ACHN (cell line): ENCODE measurements at places on chromosomes 5 and 9.

DNA sequence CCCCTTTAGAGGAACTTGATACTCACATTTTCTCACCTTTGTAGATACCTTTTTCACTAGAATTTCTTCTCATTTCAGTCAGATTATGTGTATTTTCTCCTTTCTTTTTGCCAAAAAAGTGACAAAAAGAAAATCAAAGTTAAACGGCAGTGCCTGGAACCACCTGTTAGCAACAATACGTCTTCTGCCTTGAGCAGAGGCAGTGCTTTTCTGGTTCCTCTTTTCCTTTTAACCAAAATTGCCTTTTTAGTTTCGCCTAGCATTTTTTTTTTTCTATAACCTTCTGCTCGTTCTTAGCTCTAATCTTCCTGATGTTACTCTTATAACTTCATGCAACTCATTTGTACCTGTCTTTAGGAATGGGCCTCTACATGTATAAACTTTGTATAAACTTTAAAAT, 26.1 kb downstream of the SMIM32 start:
- no peak for DNase-seq

DNA sequence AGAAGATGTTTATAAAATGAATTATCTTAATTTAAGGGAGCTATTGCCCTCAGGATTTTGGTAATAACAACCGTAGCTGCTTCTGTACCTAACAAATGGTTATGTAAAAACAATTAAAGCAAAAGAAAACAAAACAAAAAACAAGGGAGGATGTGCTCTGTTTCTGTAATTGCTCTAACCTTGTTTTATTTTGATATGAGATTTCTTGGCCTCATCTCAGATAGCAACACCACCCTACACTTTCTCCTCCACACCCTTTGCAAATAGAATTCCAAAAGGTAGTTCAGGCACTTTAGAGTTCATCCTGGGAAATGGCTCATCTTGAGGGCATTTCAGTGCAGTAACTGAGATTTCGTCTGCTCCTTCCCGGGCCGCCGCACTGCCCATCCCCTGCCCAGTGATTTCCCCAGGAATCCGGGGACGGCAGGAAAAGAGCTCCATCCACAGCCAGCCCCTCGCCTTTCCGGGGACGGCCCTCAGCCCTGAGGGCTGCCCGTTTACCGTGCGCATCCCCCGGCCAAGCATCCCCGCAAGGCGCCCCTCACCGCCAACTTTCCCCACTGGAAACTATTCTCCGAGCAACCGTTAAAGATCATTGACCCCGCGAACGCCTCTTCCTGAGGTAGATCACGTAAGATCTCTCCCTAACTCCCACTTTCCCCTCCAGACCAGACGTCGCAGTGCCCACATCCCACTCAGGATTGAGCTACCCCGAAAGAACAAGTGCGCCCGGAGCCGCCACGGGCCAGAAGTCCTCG, 1.2 kb downstream of the FNBP1 start:
- peak; percentile 25 for DNase-seq

GRCh38 chr9:89667726-89668125, 62.9 kb downstream of the GADD45G start:
- DNase-seq, result no peak

- no peak for DNase-seq
Observed at GRCh38 chr5:67290655-67291054, 94.1 kb upstream of the CD180 start.
